ENCODE measurements at places on chromosomes 4 and X.

GRCh38 chr4:57119054-57119651 is 9.0 kb upstream of the IGFBP7 start:
- peak; percentile 20 for DNase-seq

DNA sequence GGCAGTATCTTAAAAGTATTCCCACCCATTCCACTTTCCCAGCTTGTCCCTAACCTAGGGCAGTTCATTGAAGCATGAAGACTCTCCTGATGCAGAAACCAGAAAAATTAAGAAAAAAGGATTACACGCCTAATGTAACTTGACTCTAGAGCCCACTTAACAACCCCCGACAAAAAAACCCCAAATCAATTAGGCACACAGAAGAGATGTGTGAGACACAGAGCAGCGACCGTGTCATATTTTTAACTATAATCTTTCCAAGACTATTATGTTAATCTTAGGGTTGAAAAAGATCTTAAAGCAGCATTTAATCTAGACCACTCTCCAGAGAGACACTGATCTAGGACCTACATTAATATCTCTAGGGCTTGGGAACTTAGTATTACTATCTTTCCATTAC is 1.3 kb downstream of the YTHDC1 start:
- no peak for DNase-seq

- no peak for DNase-seq
Measured at GRCh38 chr4:122364700-122365404, 14.0 kb upstream of the ADAD1 start.

DNA sequence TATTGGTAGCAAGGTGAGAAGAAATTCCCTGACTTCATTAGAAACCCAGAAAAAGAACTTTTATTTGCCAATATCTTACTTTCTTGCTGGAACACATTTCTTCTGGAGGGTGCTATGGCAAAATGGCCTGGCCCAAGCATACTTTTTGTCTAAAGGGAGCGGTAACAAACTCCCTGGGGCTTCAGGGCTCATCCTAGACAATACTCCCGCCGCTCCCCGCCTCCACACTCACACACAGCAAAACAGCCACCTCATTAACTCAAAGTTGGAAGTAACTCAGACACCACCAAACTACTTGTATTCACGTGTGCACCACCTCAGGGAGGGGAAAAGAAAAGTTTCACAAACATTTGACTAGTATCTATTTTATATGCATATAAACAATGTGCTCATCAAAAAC is 75.7 kb downstream of the IGSF1 start:
- no peak for DNase-seq

DNA sequence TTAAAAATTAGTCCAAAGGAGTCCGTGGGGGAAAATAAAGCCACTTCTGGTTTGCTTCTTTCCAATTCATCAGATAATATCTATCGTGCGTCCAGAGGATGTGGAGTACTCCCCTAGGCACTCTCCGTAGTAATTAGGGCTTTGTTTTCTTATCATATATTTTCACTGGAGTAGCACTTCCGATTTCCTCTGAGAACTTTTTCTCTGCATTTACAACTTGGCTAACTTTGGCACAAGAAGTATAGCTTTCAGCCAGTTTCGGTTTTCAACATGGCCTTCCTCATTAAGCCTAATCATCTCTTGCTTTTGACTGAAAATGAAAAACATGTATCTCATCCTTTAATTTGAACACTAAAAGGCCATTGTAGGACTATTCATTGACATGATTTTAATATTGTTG is 80.5 kb downstream of the CASP3 start:
- DNase-seq: no peak

- no peak for DNase-seq
Measured at GRCh38 chr4:121885115-121885514, 14.8 kb upstream of the BBS7 start.

DNA sequence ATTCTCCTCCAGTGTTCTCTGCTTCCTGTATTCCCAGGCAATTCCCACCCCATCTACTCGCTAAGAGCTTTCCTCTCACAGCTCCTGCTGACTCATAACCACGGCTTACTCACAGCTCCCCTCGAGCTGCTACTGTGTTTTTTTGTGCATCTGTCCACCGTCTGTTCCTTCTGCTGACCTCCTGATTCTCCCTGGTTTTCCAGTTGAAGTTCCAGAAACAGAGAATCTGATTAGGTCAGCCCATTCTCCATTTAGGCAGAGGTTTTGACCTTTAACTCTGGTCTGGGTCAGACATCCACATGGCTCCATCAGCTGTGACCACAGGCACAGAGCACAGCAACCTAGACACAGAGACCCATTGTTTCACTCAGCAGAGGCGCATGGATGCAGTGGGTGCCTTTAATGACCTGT is 5.5 kb upstream of the SMIM20 start:
- no peak for DNase-seq

GRCh38 chr4:73729534-73730165 is 10.7 kb upstream of the CXCL8 start:
- peak; percentile 36 for DNase-seq

DNA sequence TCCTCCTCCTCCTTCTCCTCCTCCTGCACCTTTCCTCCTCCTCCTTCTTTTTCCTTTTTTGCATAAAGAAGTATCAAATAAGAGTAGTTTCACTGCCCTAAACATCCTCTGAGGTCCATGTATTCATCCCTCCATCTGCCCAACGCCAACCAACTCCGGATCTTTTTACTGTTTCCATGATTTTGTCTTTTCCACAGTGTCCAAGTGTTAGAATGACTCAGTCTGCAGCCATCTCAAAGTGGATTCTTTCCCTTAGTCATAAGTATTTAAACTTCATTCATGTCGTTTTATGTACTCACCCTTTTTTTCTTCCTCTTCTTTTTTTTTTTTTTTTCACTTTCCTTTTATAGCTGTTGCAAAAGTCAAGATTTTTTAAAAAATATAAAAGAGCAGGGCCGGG is 12.9 kb downstream of the CSF2RA start:
- DNase-seq: no peak

DNA sequence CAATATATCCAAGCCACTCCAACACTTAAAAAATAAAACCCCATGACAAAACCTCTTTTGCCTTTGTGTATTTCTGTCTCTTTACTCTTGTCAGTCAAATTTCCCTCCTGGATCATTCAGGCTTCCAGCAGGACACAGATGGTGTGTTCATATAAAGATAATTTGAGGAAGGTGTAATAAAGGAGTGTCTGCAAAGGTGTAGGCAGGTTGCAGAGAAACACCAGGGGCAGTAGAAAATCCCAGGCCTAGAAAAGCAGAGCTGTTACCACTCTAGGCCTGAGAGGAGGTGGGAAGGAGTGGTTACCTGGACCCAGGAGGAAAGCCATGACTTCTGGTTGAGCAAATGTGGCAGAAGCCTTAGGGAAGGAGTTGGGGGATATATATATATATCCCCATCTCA is 28.8 kb downstream of the CHRNA9 start:
- no peak for DNase-seq

- DNase-seq: peak; percentile 60
Measured at GRCh38 chr4:112182604-112183003, 37.4 kb downstream of the FAM241A start.

GRCh38 chrX:112066813-112067212 is 15.8 kb downstream of the TRPC5 start:
- DNase-seq: no peak

DNA sequence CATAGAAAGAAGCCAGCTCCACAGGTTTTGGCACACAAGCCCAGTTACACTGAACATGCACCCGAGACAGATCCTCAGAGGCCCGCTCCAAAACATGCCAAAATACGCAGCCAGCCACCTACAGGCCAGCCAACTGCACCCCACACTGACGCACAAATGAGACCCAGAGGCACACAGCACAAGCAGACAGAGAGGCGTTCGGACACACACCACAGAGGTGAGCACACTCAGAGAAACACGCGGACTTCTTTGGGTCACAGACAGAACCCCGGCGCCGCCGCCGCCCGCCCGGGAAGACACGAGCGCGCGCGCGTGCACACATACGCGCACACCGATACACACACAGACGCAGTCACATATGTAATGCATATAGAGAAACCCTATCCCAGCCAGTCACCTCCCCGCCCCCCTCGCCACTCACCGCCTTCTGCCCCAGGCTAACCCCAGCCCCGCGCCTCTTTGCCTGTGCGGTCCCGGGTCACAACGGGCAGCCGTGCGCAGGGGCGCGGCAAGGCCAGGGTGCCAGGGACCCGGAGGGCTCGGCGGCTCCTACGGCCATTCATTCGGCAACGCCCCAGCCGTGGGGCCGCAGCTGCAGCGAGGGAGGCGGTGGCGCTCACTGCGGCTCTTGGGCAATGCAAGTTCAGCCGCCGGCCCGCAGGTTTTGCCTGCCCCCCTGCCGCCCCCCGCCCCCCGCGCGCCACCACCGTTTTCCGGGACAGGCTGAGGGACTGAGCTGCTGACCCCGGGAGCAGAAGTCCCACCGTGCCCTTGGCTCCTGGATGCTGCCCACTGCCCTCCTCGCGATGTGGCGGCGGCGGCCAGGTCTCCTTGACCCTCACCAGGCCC is 553 bp downstream of the SEPTIN6 start:
- no peak for DNase-seq

All from midbrain (tissue), 1 donor.